ENCODE measurements at places on chromosomes 3 and 15.

GRCh38 chr3:113136071-113136470, 75.3 kb upstream of the BOC start:
- no peak for DNase-seq

- DNase-seq, result no peak
Observed at GRCh38 chr3:27986234-27986879, 255.1 kb upstream of the CMC1 start.

- no peak for DNase-seq
Observed at GRCh38 chr3:111351334-111351733, 190.7 kb upstream of the CD96 start.

GRCh38 chr3:47291158-47291753, 8.5 kb downstream of the KLHL18 start:
- DNase-seq, result no peak

GRCh38 chr3:56857178-56857577, 55.4 kb upstream of the ARHGEF3 start:
- DNase-seq, result no peak

GRCh38 chr15:72958634-72959033, 93.6 kb upstream of the NEO1 start:
- no peak for DNase-seq

GRCh38 chr3:64247991-64248646, 22.9 kb upstream of the PRICKLE2 start:
- no peak for DNase-seq

GRCh38 chr3:114207768-114208167, 28.9 kb upstream of the DRD3 start:
- no peak for DNase-seq

GRCh38 chr15:66758844-66759243, 56.8 kb downstream of the SMAD6 start:
- no peak for DNase-seq

- no peak for DNase-seq
Observed at GRCh38 chr3:197482001-197482400, 73.8 kb downstream of the BDH1 start.

GRCh38 chr3:159008401-159008800, 206.5 kb downstream of the MFSD1 start:
- DNase-seq, result no peak

- no peak for DNase-seq
Observed at GRCh38 chr15:91534976-91535375, 318.5 kb upstream of the SLCO3A1 start.

All from stimulated activated CD8-positive, alpha-beta memory T cell treated with anti-CD3 and anti-CD28 coated beads, Interleukin-7, amount 100 ng/mL, for 1 hour (primary cell).